ENCODE measurements at places on chromosomes 3 and 15. TPM values are rescaled to one million over a fixed set of nuclear protein-coding genes. Genes with fewer than 3 reads are reported as not detected.

The POLG gene
- 43.5 TPM for total RNA-seq

The ISG20 gene
- 0.56 TPM for total RNA-seq

GRCh38 chr3:147616998-147617619 is 207.9 kb downstream of the ZIC1 start:
- H3K27me3 ChIP-seq: no peaks in the 10 kb centered on the region
- no peaks in the 10 kb centered on the region for H3K36me3 ChIP-seq
- H3K4me3 ChIP-seq: no peak overlapping the region
- H3K27ac ChIP-seq: no peak overlapping the region
- H3K4me1 ChIP-seq: no peaks in the 10 kb centered on the region
- peak; percentile 63 for DNase-seq

DNA sequence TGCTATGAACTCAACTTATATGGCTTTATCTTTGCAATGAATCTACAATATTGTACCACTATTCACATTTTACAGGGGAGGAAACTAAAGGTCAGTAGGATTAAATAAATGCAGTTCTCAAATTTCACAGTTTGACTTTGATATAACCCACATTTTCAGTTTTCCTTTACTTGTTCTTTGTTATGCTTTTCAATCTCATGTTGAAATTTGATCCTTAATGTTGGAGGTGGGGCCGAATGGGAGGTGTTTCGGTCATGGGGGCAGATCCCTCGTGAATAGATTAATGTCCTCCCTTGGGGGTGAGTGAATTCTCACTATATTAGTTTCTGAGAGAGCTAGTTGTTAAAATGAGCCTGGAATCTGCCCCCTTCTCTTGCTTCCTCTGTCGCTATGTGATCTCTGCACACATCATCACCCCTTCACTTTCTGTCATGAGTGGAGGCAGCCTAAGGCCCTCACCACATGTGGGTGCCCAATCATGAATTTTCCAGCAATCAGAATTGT is 44.7 kb downstream of the CD200 start:
- no peak overlapping the region for H3K4me3 ChIP-seq
- no peaks in the 10 kb centered on the region for H3K4me1 ChIP-seq
- no peak for DNase-seq
- H3K36me3 ChIP-seq: no peaks in the 10 kb centered on the region
- no peak overlapping the region for H3K27ac ChIP-seq
- no peaks in the 10 kb centered on the region for H3K27me3 ChIP-seq

- no peak overlapping the region for H3K27ac ChIP-seq
- H3K4me3 ChIP-seq: no peak overlapping the region
- peak; percentile 24 for DNase-seq
Observed at GRCh38 chr3:31350307-31350706, 182.4 kb upstream of the STT3B start.

GRCh38 chr3:142354076-142354475 is 93.8 kb downstream of the XRN1 start:
- no peak overlapping the region for H3K27ac ChIP-seq
- H3K4me1 ChIP-seq: no peaks in the 10 kb centered on the region
- no peak overlapping the region for H3K4me3 ChIP-seq

GRCh38 chr3:13707456-13707855 is 158.5 kb downstream of the FBLN2 start:
- H3K27ac ChIP-seq: no peak overlapping the region
- no peaks in the 10 kb centered on the region for H3K36me3 ChIP-seq
- no peak for DNase-seq
- H3K4me3 ChIP-seq: no peak overlapping the region

DNA sequence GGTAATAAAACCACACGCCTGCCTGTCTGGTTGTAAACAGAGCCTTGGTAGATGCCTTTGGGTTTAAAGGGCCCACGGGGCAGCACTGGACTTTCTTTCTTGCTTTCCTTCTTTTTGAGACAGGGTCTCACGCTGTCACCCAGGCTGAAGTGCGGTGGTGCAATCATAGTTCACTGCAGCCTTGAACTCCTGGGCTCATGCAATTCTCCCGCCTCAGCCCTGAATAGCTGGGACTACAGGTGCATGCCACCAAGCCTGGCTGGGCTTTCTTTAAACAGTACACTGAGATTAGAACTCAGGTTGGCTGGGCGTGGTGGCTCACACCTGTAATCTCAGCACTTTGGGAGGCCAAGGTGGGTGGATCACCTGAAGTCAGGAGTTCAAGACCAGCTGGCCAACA is 42.2 kb downstream of the POC1A start:
- no peaks in the 10 kb centered on the region for H3K36me3 ChIP-seq
- no peaks in the 10 kb centered on the region for H3K4me1 ChIP-seq
- no peak overlapping the region for H3K27ac ChIP-seq
- no peaks in the 10 kb centered on the region for H3K27me3 ChIP-seq
- H3K4me3 ChIP-seq: no peak overlapping the region

DNA sequence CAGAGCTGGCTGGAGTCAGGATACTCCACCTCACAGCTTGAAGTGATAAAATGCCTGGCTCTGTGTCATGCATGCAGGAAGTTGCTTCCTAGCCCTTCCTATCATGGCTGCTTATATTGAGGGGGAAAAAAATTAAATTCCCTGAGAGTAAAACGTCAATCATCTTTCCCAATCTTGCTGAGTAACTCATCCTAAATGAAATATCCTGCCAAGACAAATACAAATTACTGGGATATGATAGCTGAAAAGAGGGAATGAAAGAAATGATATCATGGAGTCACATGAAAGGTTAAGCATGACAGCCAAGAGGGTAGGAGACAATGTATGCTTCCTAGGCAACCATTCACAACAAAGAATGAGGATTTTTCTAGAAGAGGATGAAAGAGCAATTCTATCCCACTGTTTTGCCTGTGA is 110.6 kb downstream of the ABI3BP start:
- H3K27me3 ChIP-seq: no peaks in the 10 kb centered on the region
- no peak for DNase-seq
- no peaks in the 10 kb centered on the region for H3K36me3 ChIP-seq
- H3K27ac ChIP-seq: no peak overlapping the region

DNA sequence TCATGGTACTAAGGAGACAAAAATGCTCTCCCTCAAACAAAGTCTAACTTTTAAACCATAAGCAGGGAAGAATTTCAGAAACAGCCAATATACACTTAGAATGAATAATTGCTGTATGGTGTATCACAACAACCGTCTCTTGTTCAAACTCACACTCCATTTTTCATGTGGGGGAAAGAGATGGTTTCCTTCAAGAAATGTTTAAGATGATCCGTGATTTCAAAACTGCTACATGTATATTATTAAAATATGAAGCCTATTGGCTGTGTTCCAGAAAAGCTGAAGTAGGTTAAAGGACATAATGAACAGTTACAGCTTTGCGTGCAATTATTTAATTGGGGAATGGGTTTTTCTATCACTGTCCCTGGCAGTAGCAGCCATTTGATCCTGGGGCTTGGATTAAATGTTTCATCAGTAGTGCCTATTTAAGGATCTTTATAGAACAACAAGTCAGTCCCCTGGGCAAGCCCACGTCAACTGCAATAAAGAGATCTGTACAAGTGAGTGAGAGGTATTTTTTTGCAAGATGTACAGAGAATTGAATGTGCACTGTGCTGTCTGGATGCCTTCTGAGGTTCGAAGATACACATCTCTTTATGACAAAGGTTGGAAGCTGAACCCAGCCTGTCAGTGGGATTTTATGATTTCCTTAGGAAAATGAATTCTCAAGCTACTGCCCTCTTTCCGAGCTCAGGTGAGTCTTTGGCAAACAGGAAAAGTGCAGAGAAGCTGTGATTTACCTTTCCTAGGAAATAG is 337.2 kb upstream of the RARB start:
- H3K27ac ChIP-seq: no peak overlapping the region
- no peaks in the 10 kb centered on the region for H3K27me3 ChIP-seq
- peaks cover 10% of the 10 kb centered on the region for H3K4me1 ChIP-seq
- no peak overlapping the region for H3K4me3 ChIP-seq

Data from neural progenitor cell (in vitro differentiated cells).